ENCODE measurements at places on chromosomes 5 and 9. TPM values are rescaled to one million over a fixed set of nuclear protein-coding genes. Genes with fewer than 3 reads are reported as not detected.
A peak's percentile ranks its signal among the peaks of the same experiment; 100 is the strongest.

ZNF782 gene
- 3.3 TPM for total RNA-seq

SAXO1 gene
- 0.10 TPM for total RNA-seq

DNA sequence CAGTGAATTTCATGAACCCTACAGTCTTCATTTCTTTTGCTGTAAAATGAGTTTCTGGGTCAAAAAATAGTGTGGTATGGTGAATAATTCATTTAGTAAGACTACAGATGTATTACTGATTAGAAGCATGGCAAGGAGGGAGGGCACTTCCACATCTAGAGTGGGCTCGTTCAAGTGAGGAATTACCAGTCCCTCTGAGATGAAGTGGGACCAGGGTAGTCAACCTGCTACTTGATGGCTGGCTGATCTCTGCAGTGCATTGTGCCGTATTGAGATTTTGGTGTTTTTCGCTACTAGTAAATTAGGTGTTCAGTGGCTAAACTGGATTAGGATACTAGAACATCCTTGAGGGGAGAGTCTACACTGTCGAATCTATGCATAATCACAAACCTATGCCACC lies 10.8 kb downstream of the CDC37L1 start:
- no peak for DNase-seq

GRCh38 chr5:169637085-169637548 lies at the start of gene DOCK2:
DOCK2 (plus strand) TSS chr5:169637275; CDS start chr5:169637327, 52 bp downstream.
- no peak for DNase-seq

DNA sequence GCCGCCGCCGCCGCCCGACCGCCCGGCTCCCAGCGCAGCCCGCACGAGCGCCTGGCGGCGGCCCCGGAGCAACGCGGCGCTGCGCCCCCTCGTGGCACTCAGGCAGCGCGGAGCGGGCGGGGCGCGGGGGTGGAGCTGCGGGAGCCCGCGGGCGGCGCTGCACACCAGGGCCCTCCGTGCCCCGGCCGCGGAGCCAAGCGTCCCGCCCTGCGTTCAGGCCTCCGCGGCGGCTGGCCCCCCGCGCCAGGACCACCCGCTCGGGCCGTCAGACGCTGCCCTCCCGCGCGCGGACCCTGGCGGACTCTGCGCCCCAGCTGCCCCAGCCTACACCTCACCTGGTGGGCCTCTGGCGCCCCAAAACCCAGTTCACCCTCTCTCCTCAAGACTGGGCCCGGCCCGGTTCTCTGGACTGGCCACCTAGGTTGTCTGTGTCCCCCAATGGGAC lies at the start of gene RASGEF1C:
Gene RASGEF1C, minus strand, starts transcription at position 75 of the 445 bp plus-strand sequence. CDS start 71,159 bp downstream, outside the sequence.
- peak; percentile 16 for DNase-seq

GRCh38 chr5:10157085-10157669 lies 92.5 kb downstream of the ATPSCKMT start:
- no peak for DNase-seq

GRCh38 chr5:91190314-91190690 lies 192.8 kb downstream of the ARRDC3 start:
- no peak for DNase-seq

OR1Q1 gene
- not detected for total RNA-seq

DNA sequence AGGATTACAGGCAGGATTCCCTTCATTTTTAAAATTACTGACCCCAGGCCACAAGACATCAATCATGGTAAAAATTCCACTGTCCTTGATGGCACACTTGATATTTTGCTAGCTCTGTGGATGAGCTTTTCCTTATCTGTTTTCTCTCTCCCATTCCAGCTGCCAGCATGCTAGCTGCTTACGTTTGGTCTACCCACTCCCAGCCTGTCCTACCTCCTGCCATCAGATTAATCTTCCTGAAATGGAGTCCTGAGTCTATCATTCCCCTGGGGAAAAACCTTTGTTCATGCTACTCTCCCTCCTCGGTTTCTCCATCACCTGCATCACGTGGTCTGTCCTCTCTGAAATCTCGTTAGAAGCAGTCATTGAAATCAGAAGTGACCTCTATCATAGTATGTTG lies 108.9 kb downstream of the F2RL2 start:
- DNase-seq = no peak

DNA sequence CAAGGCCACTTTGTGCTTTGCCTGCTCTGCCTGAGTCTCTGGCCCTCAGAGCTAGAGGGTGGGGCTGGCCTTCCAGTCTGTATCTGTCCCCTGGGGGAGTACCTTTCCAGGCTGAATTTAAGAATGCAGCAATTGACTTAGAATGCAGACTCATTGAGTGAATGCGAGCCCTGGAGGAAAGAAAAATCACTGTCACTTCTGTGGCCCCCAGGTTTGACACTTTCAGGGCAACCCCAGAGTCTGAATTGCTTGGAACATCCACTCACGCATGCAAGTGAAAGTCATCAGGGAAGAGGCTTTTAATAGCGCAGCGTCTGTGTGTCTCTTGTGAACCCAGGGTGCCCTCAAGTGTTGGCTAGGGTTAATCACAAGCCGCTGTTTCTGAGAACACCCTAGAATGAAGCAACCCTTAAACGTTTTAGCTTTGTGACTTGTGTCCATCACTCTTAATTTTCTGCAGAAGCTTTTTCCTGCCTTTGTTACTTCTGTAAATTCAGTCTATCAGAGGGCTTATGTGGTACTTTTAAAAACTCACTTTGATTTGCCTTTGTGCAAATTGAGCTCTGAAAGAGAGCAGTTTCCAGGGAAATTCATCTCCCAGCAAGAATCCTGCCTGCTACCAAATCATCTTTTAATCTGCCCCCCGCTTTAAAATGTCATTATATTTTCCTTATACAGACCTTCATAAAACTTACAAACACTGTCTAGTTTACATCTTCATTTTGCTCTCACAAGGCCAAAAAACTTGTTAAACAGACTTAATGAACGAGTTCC lies 146.8 kb upstream of the IQGAP2 start:
- DNase-seq = peak; percentile 39

GRCh38 chr5:137815202-137815990 lies 52.3 kb upstream of the MYOT start:
- peak; percentile 20 for DNase-seq

GAS1 gene
- total RNA-seq = 5.1 TPM

CKMT2 gene
- total RNA-seq = 0.18 TPM

DNA sequence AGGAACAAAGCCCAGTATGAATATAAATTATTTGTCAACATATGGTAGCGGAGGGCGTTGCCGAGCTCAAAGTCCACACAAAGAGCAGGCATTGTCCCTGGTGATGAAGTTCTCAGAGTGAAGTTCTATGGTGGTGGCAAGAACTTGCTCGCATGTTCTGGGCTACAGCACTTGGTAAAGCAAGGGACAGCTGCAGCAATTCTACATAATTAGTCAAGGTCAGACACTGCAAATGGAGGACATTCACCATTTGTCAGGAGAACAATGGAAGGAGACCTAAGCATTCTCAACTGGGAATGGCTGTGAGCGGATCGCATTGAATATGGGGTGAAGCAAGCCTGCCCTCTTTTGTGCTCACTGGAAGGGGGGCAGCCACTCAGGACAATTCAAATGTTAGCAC lies 503.8 kb upstream of the ADAMTS16 start:
- no peak for DNase-seq

- no peak for DNase-seq
Measured at GRCh38 chr5:17021602-17021932, 85.5 kb upstream of the MYO10 start.

- DNase-seq = no peak
Measured at GRCh38 chr9:34964458-34964857, 6.4 kb downstream of the PHF24 start.

DNA sequence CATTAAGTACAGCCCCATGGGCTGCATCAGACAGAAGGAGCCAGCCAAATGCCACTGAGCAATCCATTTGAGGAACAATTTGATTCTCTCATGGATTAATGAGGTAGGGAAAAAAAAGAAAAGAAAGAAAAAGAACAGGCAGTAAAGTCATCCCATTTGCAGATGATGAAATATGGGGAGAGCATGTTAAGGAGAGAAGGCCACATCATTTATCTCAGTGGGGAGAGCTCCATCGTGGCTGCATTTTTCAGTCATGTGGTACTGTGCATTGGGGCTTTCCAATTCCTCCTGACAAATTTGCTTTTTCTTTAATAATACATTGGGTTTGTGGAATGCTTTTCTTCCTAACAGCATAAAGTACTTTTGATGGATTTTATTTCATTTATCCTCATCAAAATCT lies 375.2 kb upstream of the TLE4 start:
- peak; percentile 97 for DNase-seq
